ENCODE measurements at places on chromosomes 7 and 10.

DNA sequence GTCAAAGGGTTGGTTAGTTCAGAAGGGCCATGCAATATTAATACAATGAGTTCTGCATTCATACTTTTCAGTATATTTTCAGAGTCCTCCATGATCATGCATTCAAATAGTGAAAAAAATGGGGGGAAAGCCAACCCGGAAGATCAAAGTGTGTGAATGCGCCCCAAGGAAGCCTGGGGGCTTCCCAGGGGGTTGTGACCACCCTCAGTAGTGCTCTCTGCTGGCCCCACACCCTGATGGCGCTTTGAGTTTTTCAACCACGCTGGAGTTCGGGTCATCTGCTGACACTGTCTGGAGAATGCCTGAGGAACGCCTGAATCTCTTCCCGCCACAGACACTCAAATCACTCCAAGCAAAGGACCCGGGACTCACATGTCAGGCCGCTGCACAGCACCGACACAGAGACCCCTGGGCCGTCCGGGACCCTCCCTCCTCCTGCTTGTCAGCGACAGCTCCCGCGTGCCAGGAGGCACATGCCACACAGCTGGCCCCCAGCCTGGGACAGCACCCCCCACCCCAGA is 1.0 kb downstream of the TNS3 start:
- ATAC-seq = peak; percentile 56

GRCh38 chr10:74801447-74801846 is 25.0 kb upstream of the KAT6B start:
- ATAC-seq = no peak

DNA sequence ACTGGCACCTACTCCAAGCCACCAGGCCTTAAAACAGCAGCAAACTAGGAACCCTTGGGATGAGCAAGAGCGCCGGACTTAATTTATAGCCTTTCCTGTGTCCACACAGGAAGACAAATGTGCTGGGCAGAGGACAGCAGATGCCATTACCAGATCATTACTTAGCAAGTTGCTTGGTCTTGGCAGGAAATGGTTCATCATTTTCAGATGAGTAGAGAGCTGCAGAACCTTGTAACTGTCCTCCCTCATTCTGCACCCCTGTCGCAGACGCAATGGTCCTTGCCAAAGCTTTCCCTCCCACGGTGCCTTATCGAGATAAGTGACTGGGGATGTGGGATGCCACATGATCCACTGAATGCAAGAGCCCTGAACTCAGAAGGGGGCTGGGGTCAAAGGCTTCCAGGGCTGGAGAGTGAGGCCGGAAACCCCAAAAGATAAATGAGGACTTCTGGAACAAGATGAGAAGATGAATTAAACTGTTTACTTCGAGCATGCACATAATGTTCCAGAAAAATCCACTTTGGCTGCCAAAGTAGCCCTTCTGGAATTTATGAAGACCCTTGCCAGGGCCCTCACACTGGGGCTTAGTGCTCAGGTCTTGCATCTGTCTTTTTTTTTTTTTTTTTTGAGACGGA is 145.6 kb upstream of the ZNF32 start:
- ATAC-seq = no peak

- ATAC-seq = no peak
Observed at GRCh38 chr10:100104300-100104699, 22.6 kb upstream of the CPN1 start.

- no peak for ATAC-seq
Observed at GRCh38 chr7:132118641-132119040, 457.6 kb downstream of the PLXNA4 start.

- ATAC-seq = no peak
Observed at GRCh38 chr7:31258391-31258790, 82.1 kb downstream of the NEUROD6 start.

- ATAC-seq = no peak
Observed at GRCh38 chr10:16853201-16853600, 36.0 kb upstream of the RSU1 start.

DNA sequence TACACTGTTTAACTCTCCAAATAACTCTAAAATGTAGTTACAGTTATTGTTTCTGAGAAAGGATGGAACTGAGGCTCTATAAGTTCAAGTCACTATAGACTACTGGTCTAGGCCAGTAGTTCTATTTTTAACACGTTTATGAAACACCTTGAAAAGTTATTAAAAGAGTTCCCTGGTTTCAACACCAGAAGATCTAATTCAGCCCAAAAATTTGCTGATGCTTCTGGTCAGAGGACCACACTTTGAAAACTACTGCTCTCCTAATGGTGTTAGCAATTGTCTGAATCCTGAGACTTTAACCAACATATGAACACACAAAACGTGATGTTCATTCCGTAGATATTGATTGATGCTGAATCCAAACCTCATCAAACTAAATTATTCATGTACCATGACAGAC is 658.6 kb upstream of the STEAP1 start:
- ATAC-seq = no peak

DNA sequence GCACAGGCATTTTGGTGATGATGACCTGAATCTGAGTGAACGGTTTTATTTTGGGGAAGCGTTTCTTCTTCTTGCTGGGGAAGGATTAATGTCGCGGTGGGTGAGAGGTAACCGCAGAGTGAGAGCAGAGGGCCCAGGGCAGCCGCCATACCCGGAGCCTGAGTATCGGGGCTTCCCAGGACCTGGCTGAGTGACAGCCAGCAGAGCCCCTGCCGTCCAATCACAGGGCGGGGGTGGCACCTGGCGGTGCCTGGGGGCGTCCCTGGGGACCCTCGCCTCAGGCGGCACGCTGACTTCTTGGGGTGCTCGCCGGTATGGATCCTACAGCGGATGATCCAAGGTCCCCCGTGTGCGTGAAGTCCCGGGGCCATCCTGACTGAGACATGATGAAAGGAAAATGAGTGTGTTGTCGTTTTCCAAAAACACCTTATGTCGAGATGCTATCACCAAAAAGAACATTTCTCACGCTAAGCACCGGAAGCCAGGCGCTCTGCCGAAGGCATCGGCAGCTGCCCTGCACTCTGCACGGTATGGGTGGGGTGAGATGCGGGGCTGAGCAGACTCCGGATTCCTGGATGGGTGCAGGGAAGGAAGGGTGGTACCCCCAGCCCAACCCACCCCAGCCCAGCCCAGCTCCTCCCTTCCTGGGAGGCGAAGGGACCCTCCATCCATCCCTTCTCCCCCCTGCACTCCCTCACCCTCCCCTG is 227.9 kb upstream of the SHH start:
- no peak for ATAC-seq

DNA sequence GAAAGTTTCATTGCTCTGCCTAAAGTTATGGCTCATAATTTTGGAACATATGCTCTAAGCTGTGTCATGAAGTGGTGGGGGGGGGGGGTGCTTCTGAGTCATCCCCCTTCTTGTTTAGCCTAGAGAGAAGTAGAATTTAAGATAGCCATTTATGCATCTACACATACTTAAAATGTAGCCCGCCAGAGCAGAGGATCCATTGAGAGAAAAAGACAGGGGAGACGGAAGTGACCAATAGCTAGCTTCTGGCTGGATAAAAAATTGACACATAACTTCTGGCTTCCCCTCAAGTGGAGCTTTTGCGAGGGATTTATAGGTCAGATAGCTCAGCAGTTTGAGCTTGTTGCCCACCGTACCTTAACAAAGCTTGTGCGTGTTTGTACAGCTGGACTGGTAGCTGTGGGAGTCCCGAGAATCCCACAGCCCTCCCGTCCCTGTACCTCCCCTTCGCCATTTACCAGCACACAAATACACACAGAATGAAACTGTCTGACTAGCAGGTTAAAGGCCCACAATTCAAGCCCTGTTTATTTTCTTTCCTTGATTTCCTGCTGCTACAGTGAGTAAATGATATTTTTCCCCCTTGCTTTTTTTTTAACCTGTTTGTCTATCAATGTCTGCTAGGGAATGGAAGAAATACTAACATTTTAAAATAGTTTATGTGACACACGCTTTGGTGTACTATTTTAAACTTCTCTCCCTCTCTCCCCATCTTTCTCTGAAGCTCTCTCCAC is 232.6 kb upstream of the FERD3L start:
- ATAC-seq = no peak

GRCh38 chr7:66602159-66602558 is 26.5 kb upstream of the KCTD7 start:
- no peak for ATAC-seq

DNA sequence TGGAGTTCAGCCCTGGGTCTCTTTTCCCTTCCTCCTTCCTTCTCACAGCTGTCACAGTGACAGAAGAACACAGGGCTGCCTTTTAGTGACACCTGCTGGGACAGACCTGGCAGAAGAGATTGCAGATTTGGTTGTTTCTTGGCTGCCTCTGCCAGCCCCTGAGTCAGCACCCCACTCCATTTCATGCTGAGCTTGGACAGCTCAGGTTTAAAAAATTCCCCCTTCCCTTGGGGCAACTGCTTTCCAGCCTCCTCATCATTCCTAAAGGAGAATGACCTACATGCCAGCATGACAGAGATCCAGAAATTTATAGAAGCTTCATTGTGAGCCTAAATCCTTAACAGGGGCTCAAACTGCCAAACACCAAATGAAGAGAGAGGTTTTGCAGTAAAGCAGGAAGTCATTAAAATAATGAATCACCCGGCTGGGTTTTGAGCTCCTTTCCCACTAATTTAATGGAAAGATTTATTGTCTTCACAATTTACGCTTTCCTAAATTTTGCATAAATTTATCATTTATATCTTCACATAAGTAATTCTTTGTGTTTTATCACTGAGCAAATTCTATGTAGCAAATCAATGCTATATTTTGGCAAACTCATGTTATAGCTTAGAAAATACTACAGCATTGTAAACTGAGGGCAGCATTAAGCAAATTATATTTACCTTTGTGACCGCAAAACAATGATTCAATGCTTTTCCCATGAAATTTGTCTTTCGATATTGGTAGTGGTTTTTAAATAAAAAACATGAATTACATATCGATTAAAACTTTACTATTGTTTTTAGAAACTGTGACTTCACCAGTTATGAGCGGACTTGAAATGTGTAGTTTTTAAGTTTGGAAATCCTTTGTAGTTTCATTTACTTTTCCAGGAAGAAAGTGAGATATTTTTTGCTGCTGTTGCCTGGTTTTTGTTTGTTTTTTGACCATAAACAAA is 399.5 kb upstream of the ANKRD30A start:
- peak; percentile 95 for ATAC-seq

- ATAC-seq = no peak
Observed at GRCh38 chr7:3956949-3957348, 655.9 kb downstream of the SDK1 start.

DNA sequence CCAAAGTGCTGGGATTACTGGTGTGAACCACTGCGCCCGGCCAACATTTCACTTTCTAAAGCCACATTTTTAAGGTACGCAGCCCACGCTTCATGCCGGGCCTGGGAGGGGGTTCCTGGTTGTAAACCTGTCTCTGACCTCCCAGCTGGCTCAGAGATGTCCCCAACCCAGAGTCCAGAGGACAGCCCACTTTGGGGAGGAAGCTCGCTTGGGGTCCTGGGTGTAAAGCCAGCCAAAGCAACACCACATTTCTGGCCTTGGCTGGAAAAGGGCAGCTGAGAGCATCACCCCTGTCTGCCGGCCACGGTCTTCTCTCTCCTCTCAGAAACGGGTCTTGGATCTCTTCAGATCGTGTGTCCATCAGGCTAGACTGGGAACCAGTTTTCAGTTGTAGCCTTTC is 23.9 kb upstream of the PITRM1 start:
- ATAC-seq = no peak

DNA sequence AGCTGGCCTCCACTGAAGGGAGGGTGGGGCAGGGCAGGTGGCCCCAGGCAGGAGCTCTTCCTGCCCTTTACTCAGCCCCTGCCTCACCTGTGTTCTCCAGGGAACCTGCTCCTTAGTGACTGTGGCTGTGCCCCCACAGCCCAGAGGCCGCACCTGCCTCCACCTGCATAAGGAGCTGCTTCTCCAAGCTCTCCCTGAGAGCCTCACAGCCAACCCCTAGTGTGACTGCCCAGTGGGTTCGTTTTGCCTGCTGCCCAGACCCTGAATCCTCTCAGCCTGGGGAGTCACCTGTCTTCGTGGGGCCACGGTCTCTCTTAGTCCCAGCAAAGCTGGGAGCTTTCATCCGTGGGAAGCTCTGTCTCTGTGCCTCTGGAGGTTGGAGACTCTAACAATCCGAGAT is 94.4 kb downstream of the GLRX3 start:
- ATAC-seq = no peak

- ATAC-seq = no peak
Observed at GRCh38 chr7:80247891-80248290, 113.3 kb downstream of the GNAI1 start.

- ATAC-seq = no peak
Observed at GRCh38 chr7:100613412-100614175, 1.3 kb downstream of the MOSPD3 start.

- ATAC-seq = no peak
Observed at GRCh38 chr7:154956427-154956826, 46.5 kb downstream of the PAXIP1 start.

DNA sequence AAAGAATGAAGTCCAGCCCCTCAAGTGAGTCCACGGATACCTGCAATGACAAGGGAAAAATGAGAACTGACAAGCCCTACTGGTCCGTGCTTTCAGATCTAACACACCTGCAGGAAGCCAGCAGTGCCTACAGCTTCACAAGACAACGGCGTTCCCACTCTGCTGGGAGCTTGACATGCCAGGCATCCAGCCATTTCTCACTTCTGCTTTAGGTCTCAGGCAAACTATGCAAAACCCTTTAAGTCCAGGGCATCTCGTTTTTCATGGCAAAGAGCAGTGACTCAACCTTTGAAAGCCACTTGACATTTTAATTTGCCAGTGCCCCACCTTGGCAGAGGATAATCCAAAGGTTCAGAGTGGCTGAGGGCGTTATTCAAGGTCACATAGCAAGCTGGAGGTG is 49.1 kb upstream of the GPAM start:
- no peak for ATAC-seq

- ATAC-seq = no peak
Observed at GRCh38 chr7:130844811-130845580, 111.0 kb upstream of the KLF14 start.

DNA sequence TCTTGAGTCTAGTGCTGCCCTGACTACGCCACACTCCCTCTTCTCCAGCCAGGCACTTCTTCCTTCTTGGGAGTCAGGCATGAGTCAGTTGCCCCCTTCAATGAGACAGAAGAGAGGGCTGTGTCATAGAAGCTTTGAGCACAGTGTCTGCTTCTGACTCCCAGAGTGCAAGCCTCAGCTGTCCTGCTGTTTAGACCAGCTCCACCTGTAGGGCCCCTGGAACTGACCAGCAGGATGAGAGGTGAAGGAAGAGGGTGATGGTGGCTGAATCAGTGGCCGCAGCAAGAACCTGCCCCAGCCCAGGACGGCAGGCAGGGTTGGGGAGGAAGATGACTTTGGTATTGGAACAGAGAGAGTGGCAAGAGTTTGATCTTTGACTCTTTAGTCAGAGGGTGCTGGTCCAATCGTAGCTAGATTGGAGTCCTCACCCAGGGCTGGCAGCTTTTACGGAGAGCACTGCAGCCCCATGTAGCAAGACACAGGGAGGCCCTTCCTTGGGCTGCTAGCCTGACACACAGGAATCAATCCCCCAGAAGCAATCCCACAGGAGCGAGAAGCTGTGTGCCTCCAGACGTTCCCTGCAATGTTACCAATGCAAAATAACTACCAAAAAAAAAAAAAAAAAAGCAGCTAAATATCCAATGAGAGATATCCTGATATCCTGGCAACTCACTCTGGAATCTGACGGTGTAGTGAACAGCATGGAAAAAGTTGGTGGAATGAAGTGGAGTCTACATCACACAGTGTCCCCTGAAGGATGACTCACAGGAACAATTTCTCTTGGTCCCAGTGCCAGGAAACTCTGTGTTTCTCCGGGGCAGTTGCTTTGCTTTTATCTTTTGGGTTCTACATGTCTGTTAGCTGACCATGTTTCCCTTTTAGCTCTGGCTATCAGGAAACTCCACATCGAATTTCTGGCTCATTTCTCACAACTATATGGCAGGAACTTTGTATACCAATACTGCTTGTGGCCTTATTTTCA is 6.9 kb downstream of the C10orf62 start:
- ATAC-seq = peak; percentile 84

GRCh38 chr7:26989897-26990670 is 105.7 kb downstream of the HOXA1 start:
- ATAC-seq = no peak

Measured in SK-N-SH treated with all-trans-retinoic acid at 6 μM for 48 hours (cell line).